ENCODE measurements at places on chromosomes 1 and 21.

GRCh38 chr1:235802573-235803346 is 63.9 kb downstream of the LYST start:
- no peak for DNase-seq

- no peak for DNase-seq
These were observed 120.3 kb downstream of the TM2D1 start for GRCh38 chr1:61604684-61605083.

- DNase-seq, result no peak
These were observed 44.3 kb downstream of the HUNK start for GRCh38 chr21:31917108-31917507.

DNA sequence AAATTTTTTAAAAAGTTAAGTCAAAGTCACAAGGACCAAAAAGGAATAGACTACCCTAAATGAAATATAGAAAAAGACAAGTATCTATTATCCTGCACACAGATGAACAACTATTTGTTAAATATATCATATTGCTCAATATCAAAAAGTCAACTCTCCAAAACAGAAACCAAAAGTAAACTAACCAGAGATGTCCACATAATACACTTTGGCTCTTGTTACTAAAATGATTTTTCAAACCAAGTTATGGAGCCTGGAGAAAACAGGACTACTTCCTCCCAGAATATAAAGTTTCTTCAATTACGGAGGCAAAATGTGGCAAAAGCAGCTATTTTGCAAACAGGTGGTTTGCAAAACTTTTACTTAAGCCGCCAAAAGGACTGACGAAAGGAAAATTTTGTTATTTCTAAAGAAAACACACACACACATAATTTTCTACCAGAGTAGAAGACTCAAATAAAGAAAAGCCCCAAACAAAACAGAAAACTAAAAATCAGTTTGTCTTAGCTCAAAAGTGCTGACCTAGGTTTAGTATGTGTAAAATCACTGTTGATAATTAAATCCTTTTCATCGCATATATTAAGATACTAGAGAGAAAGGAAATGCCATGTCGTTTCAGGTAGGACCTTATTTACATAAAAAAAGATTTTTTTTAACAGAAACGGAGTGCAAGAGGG is 1.1 kb downstream of the DPYD start:
- DNase-seq, result no peak

- DNase-seq, result no peak
These were observed 25.2 kb upstream of the ROR1 start for GRCh38 chr1:63748641-63749040.

- no peak for DNase-seq
These were observed 215.8 kb upstream of the ZRANB2 start for GRCh38 chr1:71296551-71297134.

DNA sequence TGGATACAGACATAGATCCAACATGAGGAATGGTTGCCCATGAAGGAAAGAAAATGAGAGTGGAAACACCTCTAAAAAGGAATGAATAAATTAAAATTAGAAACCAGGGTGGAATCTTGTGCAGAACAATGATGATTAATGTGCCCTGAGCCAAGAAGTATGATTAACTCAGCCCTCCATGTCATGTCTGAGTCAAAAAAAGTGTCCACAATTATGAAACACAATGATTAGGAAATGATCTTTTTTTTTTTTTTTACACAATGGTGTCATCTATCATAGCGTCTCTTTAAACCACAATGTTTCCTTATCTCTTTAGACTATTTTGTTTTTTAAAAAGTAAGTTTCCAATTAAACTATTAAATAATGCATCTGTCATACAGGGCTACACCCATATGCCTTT is 78.9 kb upstream of the RAB4A start:
- DNase-seq, result no peak

DNA sequence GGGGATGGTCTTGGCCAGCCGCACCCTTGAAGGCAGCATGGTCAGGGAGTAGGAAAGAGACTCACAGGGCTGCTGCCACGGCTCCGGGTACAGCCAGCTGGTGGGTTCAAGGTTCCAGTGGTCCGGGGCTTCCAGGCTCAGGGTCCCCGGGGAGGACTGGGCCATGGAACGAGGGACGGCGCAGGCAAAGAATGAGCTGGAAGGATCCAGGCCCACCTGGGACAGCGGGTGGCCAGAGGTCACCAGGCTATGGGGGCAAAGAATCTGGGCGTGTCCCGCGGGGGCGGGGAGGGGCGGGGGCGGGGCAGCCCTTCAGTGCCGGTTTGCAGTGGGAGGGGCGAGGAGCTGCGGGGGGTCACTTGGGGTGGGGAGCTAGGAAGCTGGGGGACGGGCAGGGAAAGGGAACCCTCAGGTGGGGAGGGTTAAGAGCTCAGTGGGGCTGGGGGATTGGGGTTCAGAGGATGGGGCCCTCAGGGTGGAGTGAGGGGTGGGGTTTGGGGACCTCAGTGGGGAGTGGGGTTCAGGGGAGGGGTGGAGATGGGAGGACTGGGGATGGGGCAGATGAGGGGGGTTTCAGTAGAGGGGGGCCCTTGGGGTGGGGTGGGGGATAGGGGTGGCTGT is at the start of gene DNMT3L:
TSS of gene DNMT3L (minus strand) at position 223 of the 621 bp plus-strand sequence. CDS start 638 bp downstream, outside the sequence.
- DNase-seq, result no peak

DNA sequence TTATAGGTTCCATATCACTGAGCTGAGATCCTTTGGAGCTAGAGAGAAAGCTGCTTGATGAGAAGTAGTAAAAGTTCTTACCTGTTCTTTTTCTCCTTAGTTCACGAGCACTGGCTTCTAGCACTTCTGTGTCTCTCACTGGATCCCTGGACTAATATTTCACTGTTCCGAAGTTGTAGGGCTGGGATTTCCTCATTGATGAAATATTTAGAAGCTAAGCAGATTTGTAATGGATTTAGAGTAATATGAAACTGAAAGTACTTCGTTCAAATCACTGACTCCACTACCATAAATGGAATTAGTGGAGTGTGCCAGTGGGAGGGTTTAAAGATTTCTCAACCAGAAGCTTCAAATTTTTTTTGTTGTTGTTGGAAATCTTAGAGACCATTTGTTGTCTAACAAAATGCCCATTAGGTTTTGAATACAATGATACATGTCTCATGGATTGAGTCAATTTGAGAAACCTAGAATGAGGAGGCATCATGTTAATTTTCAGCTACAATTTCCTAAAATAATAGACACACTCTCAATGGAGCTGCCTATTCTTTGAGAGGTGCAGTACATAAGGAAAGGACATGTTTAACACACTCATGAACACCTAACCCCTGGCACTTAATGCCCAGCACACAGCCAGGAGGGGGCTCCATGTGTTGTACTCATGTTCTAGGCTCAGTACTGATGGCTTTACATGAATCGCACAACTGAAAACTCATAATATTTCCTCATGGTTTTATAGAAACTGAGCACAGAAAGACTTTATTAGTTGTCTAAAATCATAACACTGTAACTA is at the start of gene GBP1:
TSS of gene GBP1 (minus strand) at position 130 of the 790 bp plus-strand sequence. CDS start 1,974 bp downstream, outside the sequence.
- peak; percentile 70 for DNase-seq

- DNase-seq, result no peak
These were observed 83.8 kb upstream of the TSPAN2 start for GRCh38 chr1:115173151-115173550.

DNA sequence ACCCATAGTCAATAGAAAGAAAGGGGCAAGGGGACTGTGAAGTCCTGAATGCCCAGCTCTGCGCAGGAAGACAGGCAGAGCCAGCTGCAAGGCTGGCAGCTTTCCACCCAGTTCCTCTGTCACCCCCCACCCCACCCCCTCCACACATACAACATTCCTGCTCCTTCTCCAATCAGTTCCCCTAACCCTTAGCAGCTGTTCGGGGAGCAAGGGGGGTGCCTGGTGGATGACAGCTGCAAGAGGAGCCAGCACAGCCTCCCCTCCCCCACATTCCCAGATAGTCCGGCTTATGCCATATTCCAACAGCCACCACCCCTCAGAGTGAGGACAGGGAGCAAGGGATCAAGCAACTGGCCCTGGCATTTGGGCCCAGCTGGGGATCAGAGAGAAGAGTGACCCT is 9.7 kb downstream of the ARHGEF2 start:
- DNase-seq, result no peak

GRCh38 chr1:212967801-212968200 is 17.5 kb downstream of the VASH2 start:
- DNase-seq, result no peak

- no peak for DNase-seq
These were observed 125.9 kb upstream of the GREM2 start for GRCh38 chr1:240737766-240738265.

GRCh38 chr1:28123461-28123961 is 35.1 kb upstream of the EYA3 start:
- no peak for DNase-seq

GRCh38 chr1:59814180-59814900 is 409 bp upstream of the HOOK1 start:
- DNase-seq, result no peak

DNA sequence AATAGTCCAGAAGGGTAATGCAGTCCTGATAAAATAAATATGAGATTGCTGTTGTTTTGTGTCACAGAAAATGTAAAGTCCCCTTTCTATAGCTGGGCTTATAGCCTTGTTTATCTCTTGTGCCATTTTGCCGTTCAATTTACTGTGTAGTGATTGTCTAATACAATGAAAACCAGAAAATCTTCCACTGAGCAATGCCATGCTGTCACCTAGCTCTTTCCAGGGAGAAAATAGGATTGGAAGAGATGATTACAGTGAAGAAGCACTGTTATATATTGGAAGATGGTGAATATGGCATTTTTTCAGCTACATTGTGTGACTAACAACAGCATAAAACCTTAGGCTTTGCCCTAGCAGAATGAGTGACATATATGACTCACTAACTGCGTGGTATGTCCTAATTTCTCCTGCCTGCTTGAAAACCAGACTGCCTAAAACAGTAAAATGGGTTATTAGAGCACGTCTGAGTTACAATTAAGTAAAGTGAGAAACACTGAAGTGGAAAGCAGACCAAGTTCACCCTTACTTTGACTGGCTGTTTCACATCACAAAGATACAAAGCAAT is 332.4 kb upstream of the ZP4 start:
- DNase-seq, result no peak

DNA sequence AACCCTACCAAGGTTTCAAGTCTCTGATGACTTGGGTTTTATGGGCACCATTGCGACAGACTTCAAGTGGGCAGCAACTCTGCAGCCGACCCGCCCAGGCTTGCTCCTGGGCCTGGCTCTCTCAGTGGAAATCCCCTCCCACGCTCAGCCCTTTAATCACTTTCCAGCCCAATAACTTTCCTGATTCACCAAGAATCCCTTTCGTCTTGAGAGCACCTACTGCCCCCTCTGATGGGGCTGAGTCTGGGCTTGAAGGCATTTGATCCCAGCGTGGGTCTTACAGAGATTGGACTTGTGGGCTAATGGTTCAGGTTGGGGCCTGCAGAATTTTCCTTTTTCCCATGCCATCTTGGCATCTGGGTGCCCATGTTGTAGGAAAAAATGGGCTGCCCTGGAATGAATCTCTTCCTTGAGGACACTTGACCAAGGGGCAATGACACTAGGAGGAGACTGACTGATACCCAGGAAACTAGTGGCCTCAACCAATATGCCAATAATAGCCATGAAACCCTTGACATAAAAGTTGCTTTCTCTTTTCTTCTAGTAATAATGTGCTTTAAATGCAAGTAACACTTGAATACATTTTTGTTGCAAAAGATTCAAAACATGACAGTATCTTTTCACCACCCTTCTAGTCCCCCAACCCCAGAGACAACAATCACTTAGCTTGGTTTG is 7.8 kb upstream of the PHLDA3 start:
- DNase-seq, result no peak

DNA sequence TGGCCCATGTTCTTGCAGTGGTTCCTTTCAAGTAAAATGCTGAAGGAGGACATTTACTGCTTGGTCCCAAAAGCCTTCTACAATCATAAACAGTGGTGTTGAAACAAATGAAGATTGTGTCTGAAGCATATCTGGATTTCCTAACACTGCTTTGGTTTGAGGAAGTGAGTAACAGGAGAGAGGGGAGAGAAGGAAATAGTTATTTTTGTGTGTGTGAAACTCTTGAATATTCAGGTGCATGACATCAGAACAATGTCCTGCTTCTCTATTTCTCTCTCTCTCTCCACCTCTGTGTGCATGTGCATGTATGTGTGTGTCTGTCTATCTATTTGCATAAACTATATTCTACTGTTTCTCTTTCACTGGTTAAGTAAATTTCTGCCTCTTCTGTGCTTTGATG is 61.4 kb upstream of the TNFSF18 start:
- DNase-seq, result no peak

GRCh38 chr1:173424143-173424542 is 53.0 kb upstream of the PRDX6 start:
- no peak for DNase-seq

DNA sequence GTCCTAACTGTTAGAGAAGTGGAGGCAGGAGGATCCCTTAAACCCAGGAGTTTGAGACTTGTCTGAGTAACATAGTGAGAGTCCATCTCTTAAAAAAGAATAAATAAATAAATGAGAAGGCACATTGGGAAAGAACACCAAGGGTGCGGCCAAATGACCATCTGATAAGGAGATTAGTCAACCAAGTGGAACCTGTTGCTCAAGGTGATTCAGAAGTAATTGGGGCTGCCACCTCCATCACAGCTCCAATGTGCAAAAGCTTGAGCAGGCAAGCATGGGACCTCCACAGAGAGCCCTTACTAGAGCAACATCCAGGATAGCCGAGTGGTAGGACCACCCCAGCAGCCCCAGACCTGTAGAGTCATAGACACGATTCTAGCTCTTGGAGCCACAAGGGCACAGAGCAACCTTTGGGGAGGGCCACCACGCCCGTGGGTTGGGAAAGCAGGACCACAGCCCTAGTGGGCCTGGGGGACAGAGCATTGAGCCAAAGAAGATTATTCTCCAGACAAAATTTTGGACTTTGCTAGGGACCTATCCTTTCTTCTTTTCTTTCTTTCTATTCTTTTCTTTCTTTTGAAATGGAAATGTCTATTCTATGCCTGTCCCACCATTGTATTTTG is 40.9 kb downstream of the KCNK1 start:
- no peak for DNase-seq

DNA sequence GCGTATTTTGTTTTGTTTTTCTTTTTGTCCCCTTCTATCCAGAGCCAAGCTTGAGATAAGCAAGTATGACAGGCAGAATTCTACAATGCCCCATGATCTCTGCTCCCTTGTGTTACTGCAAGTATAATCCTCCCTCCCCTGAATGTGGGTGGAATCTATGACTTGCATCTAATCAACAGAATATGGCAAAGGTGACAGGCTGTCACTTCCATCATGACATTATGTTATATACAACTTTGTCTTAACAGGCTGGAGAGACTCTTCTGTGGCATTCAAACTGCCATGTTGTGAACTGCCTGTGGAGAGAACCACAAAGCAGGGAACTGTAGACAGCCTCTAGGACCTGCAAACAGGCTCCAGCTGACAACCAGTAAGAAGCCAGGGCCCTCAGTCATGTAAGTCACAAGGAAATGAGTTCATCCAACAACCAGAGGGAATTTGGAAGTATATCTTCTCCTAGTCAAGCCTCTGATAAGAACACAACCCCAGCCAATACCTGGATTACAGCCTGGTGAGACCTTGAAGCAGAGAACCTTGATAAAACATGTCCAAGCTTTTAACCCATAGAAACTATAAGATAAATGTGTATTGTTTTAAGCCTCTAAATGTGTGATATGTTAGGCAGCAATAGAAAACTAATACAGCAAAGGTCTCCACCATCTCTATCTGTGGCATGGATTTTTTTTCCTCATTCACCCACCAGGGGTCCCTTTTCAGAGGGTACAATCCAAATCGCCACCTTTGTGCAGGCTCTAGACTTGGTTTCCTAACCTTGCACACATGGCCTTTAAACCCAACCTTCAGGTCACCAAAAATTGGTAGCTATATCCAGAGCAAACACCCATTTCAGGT is 5.7 kb upstream of the C1orf162 start:
- no peak for DNase-seq

Measured in forelimb muscle (tissue), 1 donor.